ENCODE measurements at places on chromosomes 13 and 19.

DNA sequence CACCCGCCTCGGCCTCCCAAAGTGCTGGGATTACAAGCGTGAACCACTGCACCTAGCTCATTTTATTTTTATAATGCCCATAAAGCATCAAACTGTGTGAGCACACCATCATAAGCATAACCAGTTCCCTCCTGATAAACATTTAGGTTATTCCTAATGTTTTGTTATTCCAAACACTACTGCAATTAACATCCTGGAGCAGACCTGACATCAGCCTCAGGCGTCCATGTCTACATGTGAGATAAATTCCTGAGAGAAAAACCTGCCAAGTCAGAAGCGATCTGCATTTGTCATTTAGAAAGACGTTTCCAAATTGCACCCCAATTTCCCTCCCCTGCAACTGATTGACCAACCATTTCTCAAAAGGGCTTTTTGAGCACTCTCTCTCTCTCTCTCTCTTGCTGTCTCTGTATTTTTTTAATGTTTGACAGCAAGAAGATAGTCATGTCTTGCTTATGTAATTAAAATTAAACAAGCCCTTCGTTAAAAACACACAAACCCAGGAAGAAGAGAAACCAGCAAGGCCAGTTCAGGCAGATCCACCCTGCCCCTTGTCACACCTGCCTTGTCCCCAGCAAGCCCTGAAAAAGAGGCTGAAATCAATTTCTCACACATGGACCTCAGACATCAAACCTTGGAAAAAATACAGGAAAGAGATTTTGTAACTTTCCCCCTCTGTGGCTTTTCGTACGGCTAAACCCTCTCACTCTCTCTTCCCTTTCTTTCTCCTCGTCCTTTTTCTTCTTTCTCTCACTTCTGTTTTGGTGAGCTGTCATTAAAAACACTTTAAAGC lies 9.9 kb downstream of the LYPD3 start:
- DNase-seq = no peak

DNA sequence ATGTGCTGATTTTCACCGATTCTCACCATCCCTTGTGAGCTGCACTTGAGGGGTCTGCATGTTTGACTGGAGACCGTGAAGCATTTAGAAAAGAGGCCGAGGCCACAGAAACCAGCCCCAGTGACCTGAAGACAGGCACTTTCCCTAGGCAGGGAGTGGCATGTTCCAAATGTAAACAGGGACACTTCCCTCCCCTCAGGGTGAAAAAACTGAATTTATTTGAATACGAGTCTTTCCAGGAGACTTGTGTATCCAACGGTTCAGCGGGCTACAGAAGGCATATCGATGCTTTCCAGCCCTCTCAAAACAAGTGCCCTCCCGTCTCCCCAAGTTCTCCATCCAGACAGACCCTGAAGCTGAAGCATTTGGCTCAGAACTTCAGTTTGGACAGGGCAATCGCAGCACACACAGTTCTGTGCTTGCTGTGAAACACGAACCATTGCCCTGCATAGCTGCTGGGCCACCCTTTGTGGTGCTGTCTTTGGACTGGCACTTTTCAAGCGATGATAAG lies 106.1 kb downstream of the ZIC5 start:
- no peak for DNase-seq

GRCh38 chr19:51251468-51251820 lies 564 bp downstream of the SIGLECL1 start:
- no peak for DNase-seq

- no peak for DNase-seq
Measured at GRCh38 chr13:106042996-106043581, 492.4 kb downstream of the EFNB2 start.

DNA sequence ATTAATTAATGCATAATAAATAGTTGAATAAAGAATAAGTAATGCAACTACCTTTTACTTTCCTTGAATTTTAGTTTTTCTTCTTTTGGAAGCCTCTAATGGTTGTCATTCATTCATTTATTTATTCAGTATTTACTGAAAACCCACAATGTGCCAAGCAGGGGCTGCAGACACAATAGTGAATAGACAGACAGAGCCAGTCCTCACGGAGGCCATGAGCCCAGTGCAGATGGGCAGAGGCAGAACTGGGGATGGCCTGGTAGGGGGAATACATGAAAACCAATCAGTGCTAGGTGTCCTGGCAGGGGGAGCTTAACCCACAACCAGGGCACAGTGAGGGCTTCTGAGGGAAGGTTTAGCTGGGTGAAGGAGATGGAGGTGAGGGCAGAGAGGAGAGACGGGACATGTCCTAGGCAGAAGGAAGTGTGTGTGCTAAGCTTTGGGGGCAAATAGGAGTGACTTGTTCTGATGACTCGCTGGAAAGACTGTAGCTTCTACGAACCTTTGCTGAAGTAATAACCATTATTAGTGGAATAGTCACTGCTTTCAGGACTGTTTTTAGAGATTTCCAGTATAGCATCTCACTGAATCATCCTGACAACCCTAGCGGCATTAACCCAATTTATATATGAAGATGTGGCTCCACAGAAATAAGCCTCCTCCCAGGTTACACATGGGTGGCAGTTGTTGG lies 55.9 kb downstream of the ERCC5 start:
- DNase-seq = no peak

- no peak for DNase-seq
Measured at GRCh38 chr13:95787356-95788099, 110.6 kb downstream of the DNAJC3 start.

GRCh38 chr13:90049989-90050671 lies 1297.4 kb upstream of the MIR17HG start:
- no peak for DNase-seq

Data from K562 (cell line).